ENCODE measurements at places on chromosomes 13 and 19.

DNA sequence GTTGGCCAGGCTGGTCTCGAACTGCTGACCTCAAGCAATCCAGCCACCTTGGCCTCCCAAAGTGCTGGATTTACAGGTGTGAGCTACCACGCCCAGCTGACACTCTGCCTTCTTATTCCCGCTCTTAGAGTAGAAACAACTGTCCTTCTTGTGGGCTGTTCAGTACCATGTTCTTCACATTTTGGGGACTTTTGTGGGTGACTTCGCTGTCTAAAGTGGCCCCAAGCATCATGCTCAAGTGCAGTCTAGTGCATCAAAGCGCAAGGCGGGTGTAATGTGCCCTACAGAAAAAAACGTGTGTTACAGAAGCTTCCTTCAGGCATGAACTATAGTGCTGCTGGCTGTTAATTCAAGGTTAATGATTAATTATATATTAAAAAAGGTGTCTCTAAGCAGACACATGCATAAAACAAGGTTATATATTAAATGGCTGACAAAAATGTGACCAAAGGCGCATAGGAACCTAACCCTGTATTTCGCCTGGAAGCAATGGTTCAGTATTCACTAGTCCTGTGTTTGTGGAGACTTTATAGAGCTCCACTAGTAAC, 38.3 kb downstream of the ABCC4 start:
- no peak for DNase-seq

DNA sequence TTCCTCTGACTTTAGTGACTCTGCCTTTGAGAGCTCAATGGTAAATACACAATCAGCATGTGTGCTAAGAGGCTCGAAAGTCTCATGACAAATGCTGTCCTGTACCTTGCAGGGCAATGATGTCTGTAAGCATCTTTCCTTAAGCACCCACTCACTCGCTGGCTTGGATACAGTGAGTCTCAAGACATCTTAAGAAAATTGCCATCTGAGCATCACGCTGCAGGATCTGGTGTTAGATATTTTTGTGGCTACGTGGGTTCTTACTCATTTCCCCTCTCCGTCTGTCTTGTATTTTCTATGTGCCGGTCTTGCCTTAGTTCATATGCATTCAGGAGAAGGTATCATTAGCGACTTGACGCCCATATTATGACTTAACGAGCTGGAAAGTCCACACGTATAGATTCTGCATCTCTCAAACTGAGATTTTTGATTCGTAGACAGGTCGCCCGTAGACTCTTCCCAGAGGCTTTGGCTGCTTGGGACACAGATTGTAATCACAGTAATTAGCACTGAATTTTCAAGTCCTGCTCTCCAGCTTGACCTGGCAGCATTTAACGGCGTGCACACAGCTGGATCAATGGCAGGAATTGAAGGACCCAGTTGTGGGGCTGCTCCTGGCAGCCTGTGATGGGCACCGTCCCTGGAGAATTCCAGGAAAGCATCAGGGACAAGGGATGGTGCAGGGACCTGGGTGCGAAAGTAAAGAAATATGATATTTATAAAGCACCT, 231.2 kb downstream of the ZIC5 start:
- DNase-seq, result no peak

DNA sequence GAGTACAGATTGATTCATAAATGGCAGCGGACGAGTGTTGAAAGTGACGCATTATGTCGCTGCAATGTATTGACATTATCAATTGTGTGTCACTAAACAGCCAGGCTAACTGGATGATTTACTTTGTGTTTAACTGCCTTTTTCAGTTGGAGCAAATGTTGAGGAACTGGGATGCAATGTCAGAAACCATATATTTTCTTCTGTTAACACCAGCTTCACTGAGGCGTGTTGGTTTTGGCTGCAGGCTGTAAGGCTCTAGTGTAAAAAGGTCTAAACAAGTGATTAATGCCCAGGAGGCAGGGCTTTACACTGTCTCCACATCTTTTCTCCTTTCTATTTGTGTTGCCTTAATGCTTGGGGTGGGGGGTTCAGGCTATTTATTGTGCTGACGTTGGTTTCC, 80.1 kb downstream of the GGACT start:
- no peak for DNase-seq

- DNase-seq, result no peak
These were observed 3.2 kb downstream of the PRTN3 start for GRCh38 chr19:843836-844545.

- DNase-seq, result no peak
These were observed 21.2 kb downstream of the RANBP3 start for GRCh38 chr19:5956728-5957127.
